ENCODE measurements at places on chromosomes 6 and 20. TPM values are rescaled to one million over a fixed set of nuclear protein-coding genes. Genes with fewer than 3 reads are reported as not detected.

Gene GSTA2
- 0.11 TPM for total RNA-seq

Gene MRAP2
- 1.3 TPM for total RNA-seq

- no peaks in the 10 kb centered on the region for H3K4me1 ChIP-seq
- no peaks in the 10 kb centered on the region for H3K27me3 ChIP-seq
- DNase-seq, result peak; percentile 57
- no peaks in the 10 kb centered on the region for H3K36me3 ChIP-seq
- no peak overlapping the region for H3K27ac ChIP-seq
Measured at GRCh38 chr6:19578481-19578880, 258.7 kb upstream of the ID4 start.

DNA sequence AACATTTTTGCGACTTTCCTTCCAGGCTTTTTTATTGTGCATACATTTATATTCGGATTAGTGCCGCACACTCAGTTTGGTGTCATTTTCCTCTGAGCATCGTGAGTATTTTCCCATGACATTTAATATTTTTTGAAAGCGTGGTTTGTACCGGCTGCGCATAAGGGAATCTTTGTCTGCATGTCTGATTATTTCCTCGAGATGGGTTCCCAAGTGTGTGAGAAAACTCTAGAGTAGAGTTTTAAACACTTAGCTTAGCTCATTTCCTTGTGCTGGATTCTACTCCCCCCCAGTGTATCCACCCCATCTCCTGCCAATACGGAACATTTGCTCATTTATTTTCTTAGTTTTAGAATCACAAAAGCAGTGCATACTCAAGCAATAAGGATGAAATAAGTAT, 94.3 kb downstream of the CDC5L start:
- no peaks in the 10 kb centered on the region for H3K27me3 ChIP-seq
- 0 out of 2 replicates have a peak, but pooled peaks cover 11% of the 10 kb centered on the region for H3K4me1 ChIP-seq
- H3K4me3 ChIP-seq, result no peak overlapping the region
- no peak for DNase-seq

- no peaks in the 10 kb centered on the region for H3K27me3 ChIP-seq
- no peaks in the 10 kb centered on the region for H3K36me3 ChIP-seq
- peaks cover 31% of the 10 kb centered on the region for H3K4me1 ChIP-seq
- no peak overlapping the region for H3K4me3 ChIP-seq
- H3K27ac ChIP-seq, result no peak overlapping the region
Measured at GRCh38 chr6:150227281-150227680, 84.4 kb downstream of the PPP1R14C start.

DNA sequence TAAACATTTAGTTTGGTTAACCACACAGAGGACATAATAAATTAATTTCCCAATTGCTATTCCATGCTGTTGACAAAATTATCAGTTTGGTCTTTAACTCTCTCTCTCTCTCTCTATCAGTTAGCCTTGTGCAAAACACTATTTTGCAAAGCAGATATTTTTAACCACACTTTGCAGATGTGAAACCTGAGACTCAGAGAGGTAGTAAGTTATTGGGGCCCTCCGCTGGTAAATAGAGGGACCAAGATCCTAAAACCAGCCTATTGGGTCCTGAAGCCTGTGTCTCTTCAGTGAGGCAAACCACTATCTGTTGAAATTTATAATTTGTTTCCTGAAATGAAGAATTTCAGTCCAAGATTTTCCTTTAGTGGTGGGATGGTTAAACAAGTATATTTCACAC, 231.0 kb downstream of the SOD2 start:
- H3K4me1 ChIP-seq, result peaks cover under 1% of the 10 kb centered on the region
- no peak for DNase-seq
- H3K4me3 ChIP-seq, result no peak overlapping the region
- H3K36me3 ChIP-seq, result no peaks in the 10 kb centered on the region

- H3K36me3 ChIP-seq, result no peaks in the 10 kb centered on the region
- H3K4me3 ChIP-seq, result no peak overlapping the region
- DNase-seq, result no peak
- no peak overlapping the region for H3K27ac ChIP-seq
Measured at GRCh38 chr20:20731000-20731944, 18.8 kb upstream of the RALGAPA2 start.

DNA sequence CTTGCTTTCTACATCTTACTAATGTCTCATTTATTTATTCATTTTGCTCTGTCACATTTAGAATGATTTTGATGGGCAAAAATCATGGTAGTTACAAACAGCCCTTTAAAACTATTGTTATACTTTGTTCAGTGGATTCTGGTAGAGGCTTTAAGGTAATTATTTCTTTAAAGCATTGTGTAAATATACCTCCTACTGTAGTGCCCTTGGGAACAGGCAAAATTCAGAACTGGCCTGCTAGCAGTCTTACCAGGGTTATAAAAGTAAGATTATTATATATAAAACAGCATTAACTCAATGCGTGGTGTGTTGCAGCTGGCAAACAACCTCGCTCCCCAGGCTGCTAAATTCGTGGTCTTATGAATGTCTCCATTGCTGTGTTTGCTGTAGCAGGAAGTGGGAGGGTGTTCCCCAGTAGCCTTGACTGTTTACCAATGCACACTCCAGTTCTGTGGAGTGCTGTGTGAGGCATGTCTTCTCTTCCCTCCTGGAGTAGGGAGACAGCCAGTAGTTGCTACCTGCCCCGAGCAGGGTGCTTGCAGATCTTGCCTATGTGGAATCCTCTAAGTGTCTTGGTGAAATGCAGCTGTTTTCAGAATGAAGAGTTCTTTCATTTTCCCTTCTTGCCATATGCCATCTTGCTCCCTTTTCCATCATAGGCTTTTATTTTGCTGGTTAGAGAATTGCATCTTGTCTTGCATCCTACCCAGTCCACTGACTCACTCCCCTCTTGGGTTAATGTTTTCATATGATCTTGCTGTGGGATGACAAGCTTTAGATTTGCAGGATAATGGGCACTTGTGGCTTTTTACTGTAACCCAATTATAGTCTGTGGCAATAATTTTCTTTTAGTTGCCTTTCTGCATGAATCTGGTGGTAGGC, 45.3 kb downstream of the IGF2R start:
- H3K27ac ChIP-seq, result no peak overlapping the region
- DNase-seq, result peak; percentile 32
- peaks cover 12% of the 10 kb centered on the region for H3K4me1 ChIP-seq
- no peaks in the 10 kb centered on the region for H3K27me3 ChIP-seq
- H3K36me3 ChIP-seq, result peaks cover 6% of the 10 kb centered on the region

DNA sequence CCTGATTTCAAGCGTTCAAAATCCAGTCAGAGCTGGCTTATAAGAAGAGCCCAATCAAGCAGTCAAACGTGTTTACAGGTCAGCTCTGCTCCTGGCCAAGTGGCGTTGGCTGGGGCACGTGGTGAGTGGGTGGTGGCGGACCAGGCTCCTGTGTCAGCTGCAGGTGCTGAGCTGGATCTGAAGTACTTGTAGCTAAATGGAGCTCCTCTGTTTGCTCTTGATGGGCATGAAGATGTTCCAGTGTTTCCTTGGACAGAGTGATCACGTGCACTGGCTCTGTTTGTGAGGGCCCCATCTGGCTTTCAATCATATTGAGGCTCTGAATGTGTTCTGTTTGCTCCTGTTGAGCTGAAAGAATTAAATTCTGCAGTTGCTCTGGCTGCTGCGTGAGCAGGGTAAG, 10.2 kb upstream of the MICAL1 start:
- no peak for DNase-seq
- H3K27me3 ChIP-seq, result no peaks in the 10 kb centered on the region
- peaks cover 52% of the 10 kb centered on the region for H3K36me3 ChIP-seq
- H3K27ac ChIP-seq, result no peak overlapping the region

Data from GM23248 (cell line).